MCF 10A (cell line): ENCODE measurements at places on chromosomes 7 and 10. TPM values are rescaled to one million over a fixed set of nuclear protein-coding genes. Genes with fewer than 3 reads are reported as not detected.

The TMEM196 gene
- not detected in 2 replicates for total RNA-seq

The DIP2C gene
- 0.34 and 0.37 TPM in 2 replicates for total RNA-seq

The CPEB3 gene
- total RNA-seq: 2.8 and 4.2 TPM in 2 replicates

The CYP26C1 gene
- 0.07 and 0.14 TPM in 2 replicates for total RNA-seq

The THNSL1 gene
- 7.6 and 7.9 TPM in 2 replicates for total RNA-seq

The PPP1R17 gene
- not detected in 2 replicates for total RNA-seq

The C10orf67 gene
- 0.15 and 0.21 TPM in 2 replicates for total RNA-seq

The ARHGEF35 gene
- total RNA-seq: 0.93 TPM in 1 of 2 replicates, not detected in the other

The HOXA11 gene
- 0.29 and 0.84 TPM in 2 replicates for total RNA-seq

The ANKRD61 gene
- total RNA-seq: 0.42 TPM in 1 of 2 replicates, not detected in the other

GRCh38 chr10:103181244-103181643 lies 11.8 kb downstream of the NT5C2 start:
- peaks cover 40% of the 10 kb centered on the region for H3K36me3 ChIP-seq
- no peak overlapping the region for H3K4me3 ChIP-seq
- no peak overlapping the region for H3K27ac ChIP-seq
- H3K27me3 ChIP-seq: no peaks in the 10 kb centered on the region
- DNase-seq: no peak
- H3K4me1 ChIP-seq: peaks cover 13% of the 10 kb centered on the region

GRCh38 chr7:130900471-130901076 lies 166.6 kb upstream of the KLF14 start:
- DNase-seq: no peak
- no peaks in the 10 kb centered on the region for H3K27me3 ChIP-seq
- peaks cover 96% of the 10 kb centered on the region for H3K36me3 ChIP-seq
- H3K4me3 ChIP-seq: peak overlapping the region; percentile 59
- H3K4me1 ChIP-seq: peaks cover 81% of the 10 kb centered on the region

GRCh38 chr7:114789871-114790311 lies 132.0 kb upstream of the MDFIC start:
- H3K27ac ChIP-seq: peak overlapping the region; percentile 66
- peak; percentile 89 for DNase-seq
- H3K4me1 ChIP-seq: peaks cover 31% of the 10 kb centered on the region
- H3K4me3 ChIP-seq: no peak overlapping the region
- peaks cover 6% of the 10 kb centered on the region for H3K36me3 ChIP-seq

GRCh38 chr10:124049484-124049883 lies 43.9 kb downstream of the CHST15 start:
- no peaks in the 10 kb centered on the region for H3K27me3 ChIP-seq
- H3K4me1 ChIP-seq: peaks cover 28% of the 10 kb centered on the region
- peak overlapping the region; percentile 47 for H3K27ac ChIP-seq
- H3K36me3 ChIP-seq: peaks cover 15% of the 10 kb centered on the region

DNA sequence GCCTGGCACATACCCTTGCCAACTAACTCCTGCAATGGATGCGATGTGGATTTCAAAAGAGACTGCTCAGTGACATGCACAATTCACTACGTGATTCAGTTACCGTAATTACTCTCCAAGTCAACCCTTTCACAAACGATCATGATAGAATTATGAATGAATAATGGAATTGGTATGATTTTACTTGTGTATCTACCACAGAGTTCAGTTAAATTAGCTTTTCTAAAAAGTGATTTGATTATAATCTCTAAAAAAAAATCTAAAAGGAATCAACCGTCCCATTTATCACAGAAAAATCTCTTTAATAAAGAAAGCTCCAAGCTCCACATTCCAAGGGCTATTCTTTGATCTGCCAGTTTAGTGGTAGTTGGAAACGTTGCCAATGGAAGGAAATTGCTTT lies 30.4 kb upstream of the RSU1 start:
- H3K4me1 ChIP-seq: peaks cover 10% of the 10 kb centered on the region
- no peak overlapping the region for H3K27ac ChIP-seq
- H3K4me3 ChIP-seq: no peak overlapping the region
- DNase-seq: no peak
- no peaks in the 10 kb centered on the region for H3K27me3 ChIP-seq

- no peak overlapping the region for H3K4me3 ChIP-seq
- H3K4me1 ChIP-seq: peaks cover 21% of the 10 kb centered on the region
- H3K27me3 ChIP-seq: no peaks in the 10 kb centered on the region
Measured at GRCh38 chr7:80630608-80631405, 7.6 kb upstream of the CD36 start.

DNA sequence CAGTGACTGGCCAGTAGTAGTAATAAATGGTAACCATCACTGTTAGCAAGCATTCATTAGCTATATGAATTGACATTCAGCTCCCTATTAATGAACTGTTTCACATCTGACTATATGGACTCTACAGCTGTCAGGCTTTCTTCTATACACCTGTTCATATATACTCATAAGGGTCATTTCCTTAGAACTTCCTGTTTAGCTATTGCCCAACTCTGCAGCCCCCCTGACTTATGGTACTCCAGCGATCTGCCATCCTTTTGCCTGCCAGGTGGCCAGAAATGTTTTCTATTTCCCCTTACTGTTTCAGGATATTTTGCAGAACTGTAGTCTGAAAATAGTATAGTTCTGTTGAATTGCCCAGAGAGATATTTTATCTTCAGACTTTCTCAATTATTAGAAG lies 56.6 kb downstream of the TASOR2 start:
- H3K36me3 ChIP-seq: peaks cover 70% of the 10 kb centered on the region
- H3K4me3 ChIP-seq: no peak overlapping the region

DNA sequence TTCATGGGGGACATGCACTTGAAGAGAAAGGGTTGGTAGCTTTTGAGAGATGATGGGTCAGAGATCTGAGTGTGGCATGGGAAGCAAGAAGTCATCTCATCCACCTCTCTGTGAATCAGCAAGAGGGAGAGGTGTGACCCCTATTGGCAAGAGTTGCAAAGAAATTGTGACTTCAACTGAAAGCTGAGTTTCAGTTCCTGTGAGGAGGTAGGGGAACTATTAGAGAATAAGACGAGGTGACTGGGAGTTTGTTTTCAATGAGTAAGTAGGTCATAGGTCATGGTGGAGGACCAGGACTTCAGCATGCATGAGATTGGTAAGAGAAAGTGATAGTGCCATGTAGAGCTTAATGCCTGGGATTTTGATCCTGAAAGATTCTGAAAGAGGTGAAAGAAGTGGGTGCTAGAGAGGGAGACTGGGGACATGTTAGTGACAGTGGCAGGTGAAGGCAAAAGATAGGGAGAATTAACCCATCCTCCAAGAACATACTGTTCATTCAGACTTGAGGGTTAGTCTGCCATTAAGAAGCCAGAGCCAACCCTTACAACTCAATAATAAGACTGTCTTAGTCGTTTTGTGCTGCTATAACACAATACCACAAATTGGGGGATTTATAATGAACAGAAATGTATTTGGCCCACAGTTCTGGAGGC lies 75.5 kb upstream of the CAPZA2 start:
- H3K27ac ChIP-seq: no peak overlapping the region
- H3K4me3 ChIP-seq: no peak overlapping the region
- H3K36me3 ChIP-seq: peaks cover under 1% of the 10 kb centered on the region
- DNase-seq: peak; percentile 55
- H3K27me3 ChIP-seq: no peaks in the 10 kb centered on the region

GRCh38 chr10:100742936-100743335 lies 2.4 kb upstream of the PAX2 start:
- no peaks in the 10 kb centered on the region for H3K36me3 ChIP-seq
- H3K4me3 ChIP-seq: no peak overlapping the region
- H3K4me1 ChIP-seq: peaks cover 7% of the 10 kb centered on the region
- peaks cover 95% of the 10 kb centered on the region for H3K27me3 ChIP-seq
- H3K27ac ChIP-seq: no peak overlapping the region

- H3K36me3 ChIP-seq: peaks cover 52% of the 10 kb centered on the region
- H3K27ac ChIP-seq: no peak overlapping the region
- no peak for DNase-seq
- no peaks in the 10 kb centered on the region for H3K27me3 ChIP-seq
- H3K4me3 ChIP-seq: no peak overlapping the region
Measured at GRCh38 chr7:66747881-66748511, 7.5 kb downstream of the RABGEF1 start.

DNA sequence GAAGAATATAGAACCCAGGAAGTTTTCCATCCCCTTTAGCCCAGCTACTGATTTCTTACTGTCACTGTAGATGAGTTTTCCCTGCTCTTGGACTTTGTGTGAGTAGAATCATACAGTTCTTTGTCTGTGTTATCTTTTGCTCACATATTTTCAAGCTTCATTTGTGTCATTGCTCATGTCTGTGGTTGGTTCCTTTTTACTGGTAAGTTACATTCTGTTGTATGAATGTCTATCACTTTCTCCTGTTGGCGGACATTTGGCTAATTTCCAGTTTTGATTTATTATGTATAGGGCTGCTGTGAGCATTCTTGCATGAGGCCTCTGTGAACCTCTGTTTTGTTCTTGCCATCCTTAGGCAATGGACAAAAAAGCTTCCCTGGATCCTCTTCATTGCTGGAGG lies 5.3 kb downstream of the GLRX3 start:
- H3K4me1 ChIP-seq: peaks cover 30% of the 10 kb centered on the region
- no peak overlapping the region for H3K27ac ChIP-seq

DNA sequence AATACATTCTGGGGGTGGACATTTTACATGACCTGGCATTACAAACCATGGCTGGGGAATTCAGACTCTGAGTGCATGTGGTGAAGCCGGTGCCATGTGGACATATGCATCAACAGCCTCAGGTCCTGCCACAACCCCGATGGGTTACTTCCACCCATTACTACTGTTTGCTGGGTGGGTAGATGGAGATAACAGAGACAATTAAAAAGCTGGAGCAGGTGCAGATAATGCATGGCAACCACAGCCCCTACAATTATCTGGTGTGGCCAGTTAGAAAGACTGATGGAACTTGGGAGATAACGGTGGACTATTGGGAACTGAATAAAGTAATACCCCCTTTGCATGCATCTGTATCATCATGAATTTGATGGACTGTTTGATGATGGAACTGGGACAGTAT lies 21.6 kb upstream of the ADAMTS14 start:
- peaks cover 28% of the 10 kb centered on the region for H3K4me1 ChIP-seq
- H3K4me3 ChIP-seq: no peak overlapping the region
- H3K27me3 ChIP-seq: no peaks in the 10 kb centered on the region
- H3K27ac ChIP-seq: no peak overlapping the region

- H3K4me1 ChIP-seq: peaks cover 83% of the 10 kb centered on the region
- DNase-seq: peak; percentile 99
- H3K36me3 ChIP-seq: peaks cover 17% of the 10 kb centered on the region
- peak overlapping the region; percentile 37 for H3K27ac ChIP-seq
Measured at GRCh38 chr10:80498833-80499741, 38.6 kb upstream of the SH2D4B start.

DNA sequence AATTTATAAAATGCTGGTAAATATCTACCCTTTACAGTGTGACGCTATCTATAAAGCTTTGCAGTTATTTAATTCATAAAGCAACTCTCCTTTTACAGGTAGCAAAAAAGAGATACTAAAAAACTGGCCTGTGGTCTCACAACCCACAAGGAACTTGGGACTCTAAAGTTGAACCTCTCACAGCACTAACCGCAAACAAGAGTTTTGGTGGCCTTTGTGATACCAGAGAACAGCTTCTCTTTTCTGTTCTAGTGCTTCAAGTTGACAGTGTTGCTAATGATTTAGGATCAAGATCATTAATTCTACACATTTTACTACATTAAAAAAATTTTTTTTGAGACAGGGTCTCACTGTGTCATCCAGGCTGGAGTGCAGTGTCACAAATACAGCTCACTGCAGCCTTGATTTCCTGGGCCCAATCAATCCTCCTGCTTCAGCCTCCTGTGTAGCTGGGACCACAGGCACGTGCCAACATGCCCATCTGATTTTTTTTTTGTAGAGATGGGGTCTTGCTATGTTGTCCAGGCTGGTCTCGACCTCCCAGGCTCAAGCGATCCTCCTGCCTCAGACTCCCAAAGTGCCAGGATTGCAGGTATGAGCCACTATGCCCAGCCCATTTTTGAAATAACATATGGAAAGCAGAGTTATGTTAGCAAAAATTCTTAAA lies 56.0 kb upstream of the ST8SIA6 start:
- H3K4me1 ChIP-seq: peaks cover 15% of the 10 kb centered on the region
- no peak for DNase-seq
- H3K36me3 ChIP-seq: no peaks in the 10 kb centered on the region

GRCh38 chr7:26648554-26648953 lies 215.8 kb downstream of the SKAP2 start:
- H3K27me3 ChIP-seq: no peaks in the 10 kb centered on the region
- peak overlapping the region; percentile 42 for H3K27ac ChIP-seq
- H3K36me3 ChIP-seq: no peaks in the 10 kb centered on the region
- peaks cover 23% of the 10 kb centered on the region for H3K4me1 ChIP-seq
- peak; percentile 64 for DNase-seq

DNA sequence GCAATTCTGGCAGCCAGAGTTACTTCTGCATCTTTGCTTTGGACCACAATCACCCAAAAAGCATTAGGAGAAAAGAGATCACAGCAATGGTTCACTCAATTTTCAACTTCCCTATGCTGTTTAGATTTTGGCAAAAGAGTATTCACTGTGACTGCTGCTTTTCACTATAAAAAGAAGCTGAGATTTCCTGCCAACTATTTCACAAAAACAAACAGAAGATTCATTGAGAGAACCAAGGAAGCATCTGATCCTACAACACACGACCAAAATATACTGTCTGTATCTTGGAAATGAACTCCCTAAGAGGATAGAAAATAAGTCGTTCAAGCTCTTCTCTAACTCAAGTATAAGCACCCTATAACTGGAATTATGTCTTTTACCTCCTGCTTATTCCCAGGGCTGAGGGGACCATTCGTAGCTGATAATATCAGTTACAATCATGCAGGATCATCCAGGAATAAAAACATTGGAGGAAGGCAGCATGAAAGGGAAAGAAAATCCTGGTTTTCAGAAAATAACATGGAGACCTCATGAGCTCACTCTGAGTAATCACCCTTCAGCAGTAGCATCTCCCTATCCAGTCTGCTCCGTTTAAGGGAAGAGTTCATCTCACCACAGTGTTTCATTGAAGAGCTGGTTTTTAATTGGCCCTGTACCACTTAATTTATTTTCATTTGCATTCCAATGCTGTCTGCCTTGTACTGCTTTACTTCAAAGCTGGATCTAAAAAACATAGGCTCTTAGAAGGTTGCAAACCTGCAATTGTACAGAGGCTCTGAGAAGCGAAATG lies 256.2 kb downstream of the PAXIP1 start:
- no peak for DNase-seq
- H3K27ac ChIP-seq: no peak overlapping the region
- no peaks in the 10 kb centered on the region for H3K4me1 ChIP-seq
- no peak overlapping the region for H3K4me3 ChIP-seq
- no peaks in the 10 kb centered on the region for H3K36me3 ChIP-seq

- DNase-seq: no peak
- H3K27ac ChIP-seq: no peak overlapping the region
- peaks cover 35% of the 10 kb centered on the region for H3K27me3 ChIP-seq
- no peaks in the 10 kb centered on the region for H3K36me3 ChIP-seq
- no peak overlapping the region for H3K4me3 ChIP-seq
- H3K4me1 ChIP-seq: no peaks in the 10 kb centered on the region
Measured at GRCh38 chr7:11810043-11810625, 21.9 kb downstream of the THSD7A start.

- no peak overlapping the region for H3K27ac ChIP-seq
- H3K4me3 ChIP-seq: no peak overlapping the region
- H3K4me1 ChIP-seq: no peaks in the 10 kb centered on the region
- H3K36me3 ChIP-seq: no peaks in the 10 kb centered on the region
Measured at GRCh38 chr10:22491480-22491879, 146.2 kb downstream of the SPAG6 start.

- H3K4me1 ChIP-seq: no peaks in the 10 kb centered on the region
- no peaks in the 10 kb centered on the region for H3K36me3 ChIP-seq
- no peak for DNase-seq
- no peak overlapping the region for H3K4me3 ChIP-seq
- peaks cover 14% of the 10 kb centered on the region for H3K27me3 ChIP-seq
Measured at GRCh38 chr10:23310404-23310803, 34.2 kb downstream of the C10orf67 start.
